Mucosa of gallbladder (tissue), 1 donor: ENCODE measurements at places on chromosomes 13 and 19. TPM values are rescaled to one million over a fixed set of nuclear protein-coding genes. Genes with fewer than 3 reads are reported as not detected.

Gene RPS16
- total RNA-seq: 1,378 TPM

DNA sequence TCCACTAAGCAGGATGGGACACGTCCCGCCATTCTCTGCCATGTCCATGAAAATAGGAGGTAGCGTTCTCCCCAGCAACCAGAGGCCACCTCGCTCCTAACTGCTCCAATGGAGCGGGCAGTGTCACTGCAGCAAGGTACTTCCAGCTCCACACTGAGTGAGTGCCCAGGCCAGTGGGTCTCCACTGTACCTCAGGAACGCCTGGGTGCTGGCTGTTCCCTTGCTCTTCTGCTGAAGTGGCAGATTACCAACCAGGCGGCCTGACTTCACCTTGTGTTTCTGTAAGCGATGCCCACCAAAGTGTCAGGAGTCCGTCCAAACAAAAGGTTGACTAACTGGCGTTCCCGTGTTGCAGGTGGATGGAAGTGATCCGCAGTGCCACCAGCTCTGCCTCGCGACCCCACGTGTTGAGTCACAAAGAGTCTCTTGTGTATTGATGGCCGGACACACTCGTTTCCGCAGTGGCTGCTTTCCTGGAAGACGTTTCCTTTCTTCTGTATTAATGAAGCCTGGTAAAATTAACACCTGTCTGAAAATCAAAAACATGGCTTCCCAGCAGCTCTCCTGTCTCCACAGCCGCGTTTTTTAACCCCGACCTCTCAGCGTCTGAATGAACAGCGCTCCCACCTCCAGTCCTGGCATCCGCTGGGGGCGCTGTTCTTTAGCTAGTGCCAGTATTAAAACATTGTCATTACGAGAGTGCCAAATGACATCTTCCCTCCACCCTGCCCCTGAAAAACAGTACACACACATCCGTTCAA is 128.8 kb downstream of the STK24 start:
- DNase-seq: no peak

DNA sequence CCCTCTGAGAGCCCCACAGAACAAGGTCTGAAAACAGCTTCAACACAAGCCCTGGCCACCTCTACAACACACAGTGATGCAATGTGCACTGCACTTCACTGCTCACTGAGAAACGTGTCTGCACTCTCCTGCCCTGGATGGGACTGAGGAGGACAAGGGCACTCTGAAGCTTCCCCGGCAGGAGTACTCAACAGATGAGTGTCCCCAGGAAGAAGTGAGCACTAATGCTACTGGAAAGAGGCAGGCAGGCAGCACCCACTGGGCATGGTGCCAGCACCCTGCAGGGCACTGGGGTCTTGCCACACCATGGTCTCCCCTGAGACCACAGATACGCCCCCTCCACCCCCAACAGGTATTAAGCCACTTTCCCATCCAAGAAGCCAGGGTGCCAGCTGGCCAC is 17.7 kb upstream of the SLC35E1 start:
- no peak for DNase-seq

DNA sequence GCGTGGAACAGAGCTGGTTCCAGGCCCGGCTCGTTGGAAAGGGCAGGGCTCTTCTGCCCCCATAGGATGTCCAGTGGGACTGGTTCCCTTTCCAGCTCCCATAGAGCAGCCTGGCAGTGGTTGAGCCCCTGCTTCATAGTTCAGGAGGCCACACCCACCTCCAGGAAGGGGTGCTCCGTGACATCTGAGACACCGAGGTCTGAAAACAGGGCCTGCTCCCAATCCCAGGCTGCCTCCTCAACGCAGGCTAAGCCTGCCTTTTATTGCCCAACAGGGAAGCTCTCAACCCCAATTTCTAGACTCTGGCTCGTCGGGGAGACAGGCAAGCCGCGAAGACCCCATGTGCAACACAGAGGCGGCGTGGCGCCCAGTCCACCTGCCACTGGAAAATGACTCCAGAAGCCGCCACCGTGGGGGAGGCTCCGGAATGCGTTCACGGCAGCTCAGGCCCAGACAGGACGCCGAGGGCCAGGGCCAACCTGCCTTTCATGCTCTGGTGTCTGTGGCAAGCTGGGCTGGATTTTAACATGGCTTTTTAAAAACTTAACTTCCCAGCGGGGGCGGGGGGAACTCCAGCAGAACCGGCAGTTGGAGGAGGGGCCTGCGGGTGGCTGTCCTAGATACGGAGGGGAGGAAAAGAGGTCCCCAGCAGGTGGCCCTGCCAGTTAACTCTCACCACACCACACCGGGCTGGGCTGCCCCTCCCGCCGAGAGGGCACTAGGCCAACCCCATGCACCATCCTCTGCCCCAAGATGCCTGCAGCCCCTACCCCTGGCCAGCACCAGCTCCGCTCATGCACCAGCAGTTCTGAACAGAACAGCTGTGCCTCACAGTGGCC is 17.9 kb upstream of the TINCR start:
- no peak for DNase-seq

Gene POGLUT2
- total RNA-seq: 6.4 TPM

DNA sequence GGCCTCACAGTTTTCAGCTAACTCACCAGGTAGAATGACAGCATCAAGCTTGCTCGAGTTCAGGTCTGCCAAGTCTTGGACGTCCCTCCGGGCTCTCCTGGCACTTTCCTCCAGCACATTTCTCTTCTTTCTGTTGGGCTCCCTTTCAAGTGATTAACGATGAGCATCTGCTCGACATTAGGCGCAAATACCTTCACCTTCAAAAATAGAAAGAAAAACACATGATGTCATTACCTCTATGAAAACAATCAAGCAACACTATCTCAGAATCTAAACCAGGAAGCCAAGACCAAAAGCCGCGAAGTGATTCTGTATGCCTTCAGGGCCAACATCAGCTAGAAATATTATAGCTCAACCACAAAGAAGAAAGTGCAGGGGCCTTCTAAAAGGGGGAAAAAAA is 15.4 kb upstream of the CLN5 start:
- no peak for DNase-seq

DNA sequence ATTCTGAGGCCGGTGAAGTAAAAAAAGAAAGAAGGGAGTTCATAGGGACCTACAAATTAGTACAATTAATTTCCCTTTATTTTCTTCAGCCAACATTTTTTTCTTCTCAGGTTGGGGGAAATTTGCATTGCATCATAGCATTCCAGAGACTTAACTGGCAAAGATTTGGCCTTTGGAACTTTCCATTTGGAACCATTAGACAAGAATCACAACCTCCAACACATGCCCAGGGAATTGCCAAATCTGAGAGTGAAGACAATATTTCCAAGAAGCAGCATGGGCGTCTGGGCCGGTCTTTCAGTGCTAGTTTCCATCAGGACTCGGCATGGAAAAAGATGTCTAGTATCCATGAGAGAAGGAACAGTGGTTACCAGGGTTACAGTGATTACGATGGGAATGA is 6.4 kb upstream of the ERCC5 start:
- DNase-seq: no peak

Gene TBXA2R
- 4.9 TPM for total RNA-seq
